Brain pericyte (primary cell): ENCODE measurements at places on chromosomes 3 and 15.

DNA sequence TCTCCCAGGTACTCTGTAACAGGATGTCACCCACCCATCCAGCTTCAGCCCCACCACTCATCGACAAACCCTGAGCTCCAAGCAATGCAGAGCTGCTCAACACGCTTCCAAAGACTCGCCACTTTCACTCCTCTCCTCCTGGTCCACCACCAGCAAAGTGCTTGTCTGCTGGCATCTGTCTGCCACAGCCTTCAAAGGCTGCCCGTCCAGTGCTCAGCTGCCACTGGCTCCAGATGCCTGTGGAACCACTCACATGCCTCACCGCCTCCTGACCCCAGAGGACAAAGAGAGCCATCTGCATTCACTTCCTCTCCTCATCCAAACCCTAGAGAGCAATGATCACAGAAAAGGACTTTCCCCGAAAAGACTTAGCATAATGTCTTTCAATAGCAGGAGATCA lies 109.5 kb upstream of the OCA2 start:
- DNase-seq, result no peak

DNA sequence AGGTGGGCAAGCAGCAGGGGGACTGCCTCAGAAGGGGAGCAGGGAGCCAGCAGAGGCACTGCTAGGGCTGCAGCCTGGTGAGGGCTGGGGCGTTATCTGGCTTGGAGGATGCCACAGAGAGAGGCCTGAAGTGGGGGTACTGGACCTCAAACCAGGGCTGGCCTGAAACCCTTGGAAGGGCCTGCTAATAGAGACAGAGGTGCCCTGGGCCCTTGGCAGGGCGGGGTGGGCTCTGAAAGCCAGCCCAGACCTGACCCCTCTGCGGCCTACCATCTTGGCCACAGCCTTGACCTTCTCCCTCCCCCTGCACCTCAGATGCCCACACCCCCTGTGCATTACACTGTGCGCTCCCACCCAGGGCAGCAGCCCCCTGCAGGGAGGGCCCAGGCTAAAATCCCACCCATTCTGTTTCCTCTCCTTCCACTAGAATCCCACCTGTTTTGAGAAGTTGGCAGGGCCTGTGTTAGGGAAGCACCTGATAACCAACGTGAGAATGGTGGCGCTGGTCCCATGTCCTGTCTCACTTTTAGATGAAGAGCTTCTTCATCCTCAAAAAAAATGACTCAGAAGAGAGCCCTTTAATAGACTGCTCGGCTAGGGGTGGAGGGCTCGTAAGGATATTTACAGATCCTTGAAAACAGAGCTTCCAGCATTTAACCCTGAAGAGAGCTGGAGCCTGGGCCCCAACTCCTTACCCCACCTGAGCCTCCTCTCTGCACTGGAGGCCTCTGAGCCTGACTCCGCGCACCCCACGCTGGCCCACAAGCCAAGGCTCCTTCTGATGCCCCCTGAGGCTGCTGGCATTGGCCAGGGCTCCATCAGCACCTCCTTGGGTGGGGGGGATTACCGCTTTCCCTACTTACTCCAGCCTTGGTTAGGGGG lies 29.8 kb downstream of the LOXL1 start:
- no peak for DNase-seq

DNA sequence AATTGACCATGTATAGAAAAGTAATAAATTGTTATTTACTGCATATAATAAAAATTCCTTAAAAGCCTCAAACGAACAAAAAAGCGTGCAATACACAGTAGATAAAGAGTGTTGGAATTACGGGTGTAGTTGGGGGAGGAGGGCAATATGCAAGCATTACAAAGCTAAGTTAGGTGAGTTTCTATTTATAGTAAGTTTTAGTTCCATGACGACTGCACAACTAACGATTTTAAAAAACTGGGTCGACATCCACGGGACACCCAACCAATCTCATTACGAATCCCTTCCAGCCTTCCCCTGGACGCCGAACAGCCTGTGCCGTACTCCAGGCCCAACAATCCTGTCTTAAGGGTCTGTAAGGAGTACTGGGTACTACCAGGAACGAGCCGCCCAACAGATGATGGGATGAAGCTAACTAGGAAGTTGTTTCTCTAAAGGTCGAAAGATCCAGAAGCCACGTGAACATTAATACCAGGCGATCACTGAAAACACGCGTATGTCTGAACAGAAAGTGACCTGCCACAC lies 677 bp downstream of the POLQ start:
- no peak for DNase-seq

DNA sequence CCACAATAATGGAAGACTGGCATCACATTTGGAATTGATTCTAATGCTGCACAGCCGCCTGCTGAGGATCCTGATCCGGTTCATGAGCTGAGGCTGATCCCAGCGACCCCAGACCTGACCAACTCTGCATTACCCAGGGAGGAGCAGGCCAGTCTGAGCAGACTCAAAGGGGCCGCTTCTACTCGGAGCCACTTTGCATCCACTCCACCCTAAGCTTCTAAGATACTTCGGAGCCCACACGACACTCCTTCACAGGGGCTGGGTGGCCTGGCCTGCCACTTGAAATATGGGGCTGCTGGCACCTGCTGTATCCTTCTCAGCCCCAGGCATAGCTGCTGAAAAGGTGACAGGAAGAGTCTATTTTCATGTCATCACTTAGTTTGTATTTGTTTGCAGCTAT lies 33.2 kb upstream of the NSMCE3 start:
- DNase-seq, result no peak

- peak; percentile 2 for DNase-seq
Observed at GRCh38 chr15:50315814-50316630, 39.0 kb downstream of the GABPB1 start.

- no peak for DNase-seq
Observed at GRCh38 chr15:45703670-45704328, 69.0 kb downstream of the SQOR start.

GRCh38 chr3:29746163-29746760 lies 465.4 kb downstream of the RBMS3 start:
- DNase-seq, result no peak

DNA sequence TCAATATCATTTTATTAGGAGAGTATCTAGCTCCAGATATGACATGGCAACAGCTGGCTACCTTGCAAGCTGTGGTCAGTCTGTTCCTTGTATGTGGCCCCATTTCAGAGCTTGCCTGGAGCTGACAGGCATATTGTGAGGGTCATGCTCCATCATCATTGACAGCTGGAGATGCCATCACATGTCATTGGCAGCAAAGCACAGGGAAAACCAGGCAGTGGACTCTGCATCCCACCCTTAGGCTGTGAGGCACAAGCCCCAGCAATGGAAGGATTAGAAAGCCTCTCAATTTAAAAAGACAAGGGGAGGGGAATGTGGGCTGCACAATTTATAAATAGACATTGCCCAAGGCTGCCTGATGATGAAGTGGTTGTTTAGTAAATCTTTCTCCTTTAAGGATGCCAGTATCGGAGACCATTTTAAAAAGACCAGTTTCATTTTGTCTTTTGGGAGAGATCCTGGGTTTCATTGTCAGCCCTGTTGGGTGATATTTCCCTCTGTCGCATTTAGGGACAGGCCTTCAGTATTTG lies 27.9 kb downstream of the LNP1 start:
- DNase-seq, result no peak

DNA sequence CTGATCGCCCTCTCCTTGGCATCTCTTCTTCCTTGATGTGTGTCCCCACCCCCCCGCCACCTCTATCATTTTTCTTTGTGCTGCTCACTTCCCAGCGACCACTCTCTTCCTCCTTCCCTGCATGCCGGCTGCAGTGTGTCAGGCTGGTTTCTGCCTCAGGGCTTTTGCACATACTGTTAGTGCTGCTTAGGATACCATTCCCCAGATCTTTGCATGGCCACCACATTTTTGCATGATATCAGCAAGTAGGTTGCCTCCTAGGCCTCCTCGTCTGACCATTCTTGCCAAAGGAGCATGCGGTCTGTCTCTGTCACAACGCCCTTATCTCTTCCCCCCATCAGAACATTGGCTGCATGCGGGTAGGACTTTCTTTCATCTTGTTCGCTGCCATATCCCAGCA lies 12.5 kb downstream of the FBLN2 start:
- DNase-seq, result no peak

GRCh38 chr15:60799885-60800284 lies 320.9 kb upstream of the ICE2 start:
- DNase-seq, result no peak

- DNase-seq, result no peak
Observed at GRCh38 chr3:24270204-24270691, 224.4 kb downstream of the THRB start.

- no peak for DNase-seq
Observed at GRCh38 chr15:98412852-98413251, 235.5 kb upstream of the IGF1R start.

DNA sequence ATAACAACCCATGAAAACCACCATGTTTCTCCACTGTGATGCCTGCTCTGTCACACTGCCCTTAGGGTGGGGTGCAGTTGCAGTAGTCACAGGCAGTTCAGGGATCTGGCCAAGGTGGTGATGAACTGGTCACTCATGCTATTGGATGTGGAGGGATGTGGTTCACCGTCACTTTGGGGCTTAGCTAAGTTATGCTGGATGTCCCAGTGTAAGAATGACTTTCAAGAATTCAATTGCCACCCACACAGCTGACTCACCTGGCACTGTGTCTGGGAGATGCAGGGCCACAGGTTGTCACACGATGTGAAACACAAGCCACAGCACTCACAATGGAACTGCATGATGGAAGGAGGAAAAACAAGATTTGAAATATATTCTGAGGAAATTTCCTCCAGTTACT lies 146.1 kb upstream of the CTNNB1 start:
- DNase-seq, result no peak

DNA sequence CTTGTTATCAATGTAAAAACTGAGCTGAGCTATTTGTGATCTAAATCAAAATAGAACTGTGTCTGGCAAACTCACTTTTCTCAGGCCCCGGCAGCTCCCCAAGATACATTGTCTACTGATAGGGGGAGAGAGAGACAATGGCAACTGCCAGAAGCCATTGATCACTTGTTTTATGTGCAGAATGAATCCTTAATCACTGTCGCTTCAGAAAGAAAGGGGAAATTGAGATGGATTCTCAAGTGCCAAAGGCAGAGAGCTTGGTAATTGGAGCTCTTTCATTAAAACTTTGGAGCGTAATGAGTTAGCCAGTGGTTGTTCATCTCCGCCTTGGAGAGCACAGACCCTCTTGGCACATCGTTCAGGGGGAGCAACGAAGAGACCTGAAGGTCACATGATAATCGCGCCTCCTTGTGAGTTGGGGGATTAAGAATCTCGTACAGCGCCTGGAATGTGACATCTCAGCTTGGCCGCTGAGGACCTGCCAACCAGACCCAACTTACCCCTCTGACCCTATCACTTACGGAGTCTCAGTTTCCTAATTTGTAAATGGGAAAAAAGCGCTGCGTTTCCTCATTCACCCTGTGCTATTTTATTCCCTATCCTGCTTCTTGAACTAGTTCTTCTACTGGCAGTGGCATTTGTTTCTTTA lies 252.8 kb downstream of the VPS13C start:
- no peak for DNase-seq

- DNase-seq, result no peak
Observed at GRCh38 chr3:84109911-84110310, 848.9 kb upstream of the CADM2 start.

DNA sequence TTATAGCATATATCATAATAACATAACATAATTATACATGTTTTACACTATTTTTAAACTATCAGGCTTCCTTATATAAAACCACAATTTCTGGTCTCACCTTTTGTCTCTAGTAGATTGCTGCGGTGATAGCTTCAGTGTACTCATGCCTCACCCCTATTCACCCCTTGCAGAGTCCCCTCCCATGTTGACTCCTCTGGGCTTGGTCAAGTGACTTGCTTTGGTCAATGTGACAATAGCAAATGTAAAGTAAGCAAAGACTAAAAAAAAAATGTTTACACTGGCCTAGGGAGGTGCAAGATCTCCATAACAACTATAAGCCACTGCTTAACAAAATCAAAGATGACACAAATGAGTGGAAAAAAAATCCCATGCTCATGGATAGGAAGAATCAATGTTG lies 537.5 kb downstream of the ROBO1 start:
- DNase-seq, result no peak

DNA sequence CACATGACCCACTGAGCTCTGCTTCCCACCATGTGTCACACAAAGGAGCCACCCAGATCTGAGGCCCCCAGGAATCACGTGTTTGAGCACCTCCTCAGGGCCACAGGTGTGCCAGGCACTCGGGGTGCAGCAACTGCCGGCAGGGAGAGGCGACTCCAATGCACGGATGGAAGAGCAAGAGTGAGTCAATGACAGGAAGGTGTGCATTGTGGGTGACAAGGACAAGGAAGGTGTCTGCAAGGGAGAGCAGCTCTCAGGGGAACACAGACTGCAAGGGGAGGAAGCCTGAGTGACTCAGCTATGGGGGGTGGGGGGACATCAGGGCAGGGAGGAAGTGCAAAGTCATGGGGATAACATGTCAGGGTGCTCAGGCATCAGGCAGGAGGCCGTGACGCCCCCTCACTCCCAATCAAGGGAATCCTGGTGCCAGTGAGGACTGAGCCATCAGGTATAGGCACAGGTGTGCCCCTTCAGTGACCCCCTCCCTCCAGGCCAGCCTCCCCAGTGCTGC lies 67.4 kb downstream of the NUP210 start:
- no peak for DNase-seq

DNA sequence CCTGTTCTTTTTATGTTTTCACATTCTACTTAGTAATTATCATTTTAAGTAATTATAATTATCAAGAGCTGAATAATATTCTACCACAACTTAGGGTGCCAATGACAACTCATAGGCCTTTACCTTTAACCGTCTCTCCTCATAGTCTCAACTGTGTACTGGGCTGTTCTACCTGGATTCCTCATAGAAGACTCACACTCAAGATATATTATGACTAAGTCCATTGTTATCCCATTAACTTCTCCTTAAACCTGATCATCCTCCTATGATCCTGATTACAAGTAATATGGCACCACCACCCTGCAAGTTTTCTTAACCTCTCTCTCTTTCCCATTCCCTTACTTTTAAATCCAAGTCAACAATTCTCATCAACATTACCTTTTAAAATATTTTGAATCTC lies 285.9 kb upstream of the VEPH1 start:
- DNase-seq, result no peak

DNA sequence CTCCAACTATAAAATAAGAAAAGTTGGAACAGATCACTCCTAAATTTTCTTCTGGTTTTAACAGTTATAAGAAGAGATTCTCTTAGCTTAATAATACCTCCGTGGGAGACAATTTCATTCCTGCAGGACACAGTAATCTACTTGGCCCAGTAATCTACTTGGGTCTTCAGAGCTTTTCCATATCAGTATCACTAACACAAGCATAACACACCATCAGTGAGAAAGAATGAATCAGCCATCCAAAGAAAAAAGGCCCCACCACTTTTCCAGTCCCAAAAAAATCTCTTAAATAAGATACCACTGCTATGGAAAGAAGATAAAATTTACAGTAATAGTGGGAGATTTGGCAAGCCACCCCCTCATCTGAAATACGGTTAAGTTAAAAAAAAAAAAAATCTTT lies 20.2 kb downstream of the SIN3A start:
- no peak for DNase-seq

DNA sequence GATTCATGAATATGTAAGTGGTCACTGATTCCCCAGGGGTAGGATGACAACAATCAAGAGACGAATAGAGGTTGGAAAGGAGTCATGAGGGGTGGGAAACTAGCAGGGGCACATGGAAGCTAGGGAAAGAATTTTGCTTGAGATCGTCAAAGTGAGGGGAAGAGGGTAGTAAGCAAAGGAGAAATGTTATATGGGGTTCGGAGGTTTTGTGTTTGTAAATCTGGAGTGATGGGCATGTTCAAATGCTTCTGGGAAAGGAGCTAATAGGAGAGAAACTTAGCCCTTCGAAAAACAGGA lies 7.9 kb downstream of the RPL14 start:
- DNase-seq, result no peak

- no peak for DNase-seq
Observed at GRCh38 chr3:12222775-12223485, 64.2 kb upstream of the TIMP4 start.

GRCh38 chr15:27341780-27342343 lies 370.9 kb downstream of the GABRG3 start:
- no peak for DNase-seq
